Brain microvascular endothelial cell (primary cell): ENCODE measurements at places on chromosomes 11 and 22.

GRCh38 chr11:121561716-121562115 is 108.9 kb upstream of the SORL1-AS1 start:
- DNase-seq, result no peak

DNA sequence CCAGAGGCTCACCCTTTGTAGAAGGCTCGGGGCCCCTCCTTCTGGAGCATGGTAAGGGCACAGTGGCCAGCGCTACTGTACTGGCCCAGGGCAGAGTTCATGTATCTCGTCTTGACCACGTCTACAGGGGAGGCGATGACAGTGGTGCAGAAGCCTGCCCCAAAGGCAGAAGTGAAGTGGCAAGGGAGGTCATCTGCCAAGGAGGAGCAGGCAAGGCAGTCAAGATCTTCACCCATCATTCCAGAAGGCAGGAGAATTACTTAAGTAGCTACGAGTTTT is 7.2 kb downstream of the UCP2 start:
- no peak for DNase-seq

DNA sequence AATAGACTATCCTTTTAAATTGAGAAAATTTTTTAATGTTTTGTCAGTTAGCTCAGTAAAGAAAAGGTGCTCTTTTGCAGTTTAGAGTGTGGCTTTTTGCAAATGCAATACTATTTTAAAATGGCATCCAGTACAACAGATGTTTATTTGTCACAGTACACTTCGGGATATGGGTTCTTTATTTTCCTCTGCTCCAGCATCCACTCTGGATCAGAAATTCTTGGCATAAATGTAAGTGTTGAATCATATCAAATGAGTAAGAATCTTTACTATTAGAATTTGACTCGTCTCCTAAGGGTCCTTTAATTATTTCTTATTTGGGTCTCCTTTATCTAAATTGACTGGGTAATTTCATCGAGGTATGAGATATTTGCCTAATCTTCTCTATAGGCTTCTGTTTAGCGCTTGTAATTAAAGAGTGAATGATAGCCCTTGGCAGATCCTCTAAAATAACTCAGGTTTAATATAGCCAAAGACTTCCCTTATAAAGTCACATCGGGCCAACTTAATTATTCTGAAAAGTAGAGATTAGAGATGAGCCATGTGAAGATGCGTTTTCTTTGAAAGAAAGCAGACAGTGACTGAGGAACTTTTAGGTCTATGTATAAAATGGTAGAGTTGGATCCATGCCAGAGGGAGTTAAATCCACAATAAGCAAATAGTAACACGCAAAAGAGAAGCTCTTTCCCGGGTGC is 132.7 kb downstream of the CASP12 start:
- no peak for DNase-seq

DNA sequence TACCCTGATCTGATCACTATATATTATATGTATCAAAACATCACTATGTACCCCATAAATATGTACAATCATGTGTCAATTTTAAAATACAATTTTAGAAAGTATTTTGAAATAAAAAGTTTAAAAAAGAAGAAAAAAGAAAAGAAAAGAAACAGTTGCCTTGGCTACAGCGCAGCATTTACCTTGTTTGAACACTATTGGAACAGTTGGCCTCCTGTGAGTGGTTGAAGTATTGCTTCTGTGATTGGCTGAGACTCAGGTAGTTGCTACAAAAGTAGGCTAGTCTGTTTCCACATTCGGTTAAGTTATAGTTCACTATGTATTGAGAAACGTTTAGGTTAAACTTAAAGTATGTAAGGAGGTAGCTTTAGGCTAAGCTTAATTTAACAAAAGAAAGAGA is 7.9 kb upstream of the DTX4 start:
- no peak for DNase-seq

- no peak for DNase-seq
Measured at GRCh38 chr11:130644187-130644586, 195.7 kb downstream of the ADAMTS15 start.
